ENCODE measurements at places on chromosomes 2 and 18. TPM values are rescaled to one million over a fixed set of nuclear protein-coding genes. Genes with fewer than 3 reads are reported as not detected.

The HOXD10 gene
- total RNA-seq, result 7.0 TPM

The PLGLB2 gene
- not detected for total RNA-seq

The KCNS3 gene
- 1.2 TPM for total RNA-seq

The TXNDC2 gene
- 0.21 TPM for total RNA-seq

The UGT1A4 gene
- not detected for total RNA-seq

The PNPT1 gene
- total RNA-seq, result 32.6 TPM

The FRZB gene
- not detected for total RNA-seq

The CRYGC gene
- not detected for total RNA-seq

The NYAP2 gene
- total RNA-seq, result not detected

The APLF gene
- total RNA-seq, result 0.64 TPM

The CYP26B1 gene
- total RNA-seq, result 16.8 TPM

The CYRIA gene
- total RNA-seq, result 0.26 TPM

The FAM124B gene
- total RNA-seq, result not detected

The CASP10 gene
- total RNA-seq, result 2.5 TPM

The XRCC5 gene
- 177 TPM for total RNA-seq

The EIF2AK3 gene
- 15.2 TPM for total RNA-seq

The CCBE1 gene
- 8.3 TPM for total RNA-seq

The EMILIN2 gene
- 12.3 TPM for total RNA-seq

The GATA6 gene
- 2.8 TPM for total RNA-seq

The SERPINB11 gene
- not detected for total RNA-seq

The BBS5 gene
- total RNA-seq, result 5.6 TPM

The SCG2 gene
- 1.3 TPM for total RNA-seq

The MRPL53 gene
- 146 TPM for total RNA-seq

The DUSP2 gene
- 0.22 TPM for total RNA-seq

The DTNA gene
- 0.98 TPM for total RNA-seq

The TMEM214 gene
- total RNA-seq, result 69.9 TPM

All from A549 treated with CpdA at 1 μM for 4 hours (cell line).